Pancreas (tissue), 10 donors: ENCODE measurements at places on chromosomes 5 and 9. TPM values are rescaled to one million over a fixed set of nuclear protein-coding genes. Genes with fewer than 3 reads are reported as not detected.

TMEM174 gene
- total RNA-seq, result not detected

SMIM33 gene
- total RNA-seq, result not detected

NR6A1 gene
- total RNA-seq, result 2.7 TPM

DNA sequence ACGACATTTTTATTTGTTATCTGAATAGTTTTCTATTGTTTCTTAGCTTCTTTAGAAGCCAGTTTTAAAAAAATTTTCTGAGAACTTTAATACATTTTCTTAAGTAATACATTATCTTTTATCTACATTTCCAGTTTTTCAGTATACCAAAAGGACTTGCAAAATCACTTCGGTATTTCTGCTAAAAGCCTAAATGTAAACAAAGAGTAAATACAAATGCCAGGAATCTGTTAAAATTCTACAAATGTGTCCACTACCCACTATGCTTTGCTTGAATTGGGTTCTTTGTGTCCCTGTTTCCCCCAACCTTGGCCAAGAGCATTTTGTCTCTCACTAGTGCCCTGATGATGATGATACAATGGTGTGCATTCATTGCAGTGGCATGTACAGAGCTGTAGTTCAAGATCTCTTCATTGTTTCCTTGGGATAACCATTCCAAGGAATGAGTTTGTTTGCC, 611.2 kb downstream of the NR2F1-AS1 start:
- no peaks in the 10 kb centered on the region for H3K27me3 ChIP-seq
- DNase-seq, result no peak
- no peaks in the 10 kb centered on the region for H3K36me3 ChIP-seq
- H3K4me3 ChIP-seq, result no peak overlapping the region
- no peak overlapping the region for H3K27ac ChIP-seq

LRRC19 gene
- total RNA-seq, result 0.28 TPM

- H3K27me3 ChIP-seq, result no peaks in the 10 kb centered on the region
- DNase-seq, result no peak
- no peaks in the 10 kb centered on the region for H3K4me1 ChIP-seq
- H3K4me3 ChIP-seq, result no peak overlapping the region
- no peak overlapping the region for H3K27ac ChIP-seq
These were observed 166.1 kb downstream of the CD180 start for GRCh38 chr5:67030289-67031056.

GRCh38 chr5:20113031-20113715, 125.2 kb upstream of the CDH18 start:
- no peak overlapping the region for H3K4me3 ChIP-seq
- H3K27ac ChIP-seq, result no peak overlapping the region
- H3K27me3 ChIP-seq, result no peaks in the 10 kb centered on the region
- H3K36me3 ChIP-seq, result no peaks in the 10 kb centered on the region

OBP2B gene
- not detected for total RNA-seq

TIGD6 gene
- 3.1 TPM for total RNA-seq
